ENCODE measurements at places on chromosomes 4 and X.

- DNase-seq, result no peak
These were observed 65.7 kb downstream of the ZFX start for GRCh38 chrX:24215272-24215671.

DNA sequence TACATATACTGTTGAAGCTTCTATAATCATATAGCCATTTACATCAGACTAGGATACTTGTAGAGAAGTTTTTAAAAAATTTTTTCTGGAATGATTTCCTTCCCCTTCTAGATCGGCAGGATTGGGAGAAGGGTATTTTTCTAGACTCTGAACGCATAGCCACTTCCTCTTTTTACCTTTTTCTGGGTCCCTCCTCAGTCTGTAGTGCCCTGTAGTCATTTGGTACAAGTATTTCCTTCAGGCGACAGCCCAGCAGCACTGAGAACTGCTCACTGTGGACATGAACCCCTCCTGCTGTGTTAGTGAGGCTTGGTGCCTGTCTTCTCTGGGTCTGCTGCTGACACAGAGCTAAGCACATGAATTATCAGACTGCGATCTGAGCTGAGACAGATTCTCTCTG is 255.4 kb downstream of the ARHGAP10 start:
- no peak for DNase-seq

- no peak for DNase-seq
These were observed 95.4 kb upstream of the PLAC1 start for GRCh38 chrX:134753718-134754008.

GRCh38 chr4:4647041-4647440 is 105.2 kb upstream of the STX18 start:
- DNase-seq, result no peak

DNA sequence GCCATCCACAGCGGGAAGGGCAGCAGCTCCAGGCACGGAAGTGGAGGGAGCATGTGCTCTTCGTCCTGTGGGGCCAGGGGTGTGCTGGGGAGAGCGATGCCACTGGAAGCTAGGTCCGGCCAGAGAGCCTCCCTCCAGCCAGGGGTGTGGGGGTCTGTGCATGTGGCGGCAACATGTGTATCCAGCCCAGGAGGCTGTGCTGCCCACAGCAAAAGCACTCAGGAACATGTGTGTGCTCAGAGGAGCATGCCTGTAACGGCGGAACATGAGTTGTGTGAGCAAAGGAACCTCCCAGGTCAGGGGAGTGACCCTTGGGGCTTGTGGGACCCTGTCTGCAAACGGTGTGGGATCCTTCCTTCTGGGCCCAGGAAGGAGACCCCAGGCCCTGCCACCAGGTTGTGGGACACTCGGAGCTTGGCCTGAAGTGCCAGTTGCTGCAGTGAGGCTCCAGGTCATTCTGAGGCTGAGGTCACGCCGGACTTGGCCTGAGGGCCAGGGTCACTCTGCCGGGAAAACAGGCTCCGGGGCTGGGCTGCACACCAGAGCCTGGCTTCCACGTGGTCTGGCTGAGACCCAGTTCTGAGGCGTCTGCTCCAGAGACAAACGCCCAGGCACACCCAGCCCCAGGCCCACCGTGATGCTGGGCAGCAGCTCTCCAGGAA is 37.2 kb downstream of the CPLX1 start:
- no peak for DNase-seq

DNA sequence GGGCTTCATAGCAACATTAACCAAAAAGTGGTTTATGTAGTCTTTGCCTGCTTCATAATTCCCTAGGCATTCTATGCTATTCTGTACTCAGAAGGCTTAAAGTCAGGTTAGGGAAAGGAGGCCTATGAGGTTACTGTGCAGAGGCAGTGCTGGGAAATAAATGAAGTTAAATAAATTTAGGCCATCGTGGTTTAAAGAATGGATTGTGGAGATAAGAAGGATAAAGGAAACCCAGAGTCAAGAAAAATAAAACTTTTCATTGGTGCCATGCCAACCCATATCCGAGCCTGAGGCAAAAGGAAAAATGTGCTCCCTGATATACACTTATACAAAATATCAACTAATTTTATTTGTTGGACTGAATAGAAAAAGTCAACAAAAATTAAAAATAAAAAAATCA is 70.2 kb downstream of the AR start:
- DNase-seq, result no peak

DNA sequence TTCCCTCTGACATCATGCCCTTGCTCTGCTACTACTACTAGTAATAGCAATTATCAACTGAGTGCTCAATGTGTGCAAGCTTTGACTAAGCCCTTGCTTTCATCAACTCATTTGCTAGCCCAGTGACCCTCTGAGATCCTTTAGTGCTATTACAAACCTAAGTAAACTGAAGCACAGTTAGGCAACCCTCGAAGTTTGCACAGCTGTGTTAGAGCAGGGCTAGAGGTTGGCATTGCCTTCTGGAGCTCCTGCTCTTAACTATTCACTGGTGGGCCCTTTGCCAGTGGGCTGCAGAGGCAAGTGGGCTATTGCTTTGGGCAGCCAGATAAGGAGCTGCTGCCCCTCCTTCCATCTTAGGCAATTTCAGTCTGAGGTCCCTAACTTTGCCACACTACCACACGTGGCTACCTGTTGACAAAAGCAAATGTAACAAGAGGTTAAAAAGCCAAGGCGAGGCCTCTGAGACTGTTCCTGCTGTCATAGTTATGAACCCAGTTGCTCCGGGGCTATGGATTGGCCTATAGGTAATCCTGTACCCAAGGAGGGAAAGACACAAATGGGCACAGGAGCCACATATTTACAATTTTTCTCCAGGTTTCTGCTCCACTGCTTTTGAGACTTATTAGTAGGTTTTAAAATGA is 41.5 kb upstream of the ANKRD50 start:
- DNase-seq, result peak; percentile 35

GRCh38 chr4:139875411-139875825 is 209.8 kb downstream of the MGST2 start:
- DNase-seq, result peak; percentile 56

GRCh38 chr4:103359900-103360299 is 161.8 kb upstream of the CENPE start:
- DNase-seq, result no peak

DNA sequence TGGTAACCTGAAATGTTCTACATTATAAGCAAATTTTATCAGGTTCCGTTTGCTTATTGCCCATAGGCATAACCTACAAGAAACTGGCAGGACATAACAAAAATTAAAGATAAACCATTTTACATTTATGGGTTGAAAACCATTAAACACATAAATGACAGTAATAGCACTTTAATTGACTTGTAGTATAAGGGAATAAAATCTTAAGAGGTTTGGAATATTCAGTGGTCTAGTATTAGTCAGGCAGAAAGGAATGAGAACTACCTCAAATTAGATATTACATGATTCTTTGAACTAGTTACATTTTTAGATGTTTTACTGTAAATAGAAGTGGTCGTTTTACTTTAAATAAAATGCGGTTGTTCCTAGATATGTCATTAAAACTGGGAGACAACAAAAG is 111.9 kb downstream of the ADAMTS3 start:
- no peak for DNase-seq

DNA sequence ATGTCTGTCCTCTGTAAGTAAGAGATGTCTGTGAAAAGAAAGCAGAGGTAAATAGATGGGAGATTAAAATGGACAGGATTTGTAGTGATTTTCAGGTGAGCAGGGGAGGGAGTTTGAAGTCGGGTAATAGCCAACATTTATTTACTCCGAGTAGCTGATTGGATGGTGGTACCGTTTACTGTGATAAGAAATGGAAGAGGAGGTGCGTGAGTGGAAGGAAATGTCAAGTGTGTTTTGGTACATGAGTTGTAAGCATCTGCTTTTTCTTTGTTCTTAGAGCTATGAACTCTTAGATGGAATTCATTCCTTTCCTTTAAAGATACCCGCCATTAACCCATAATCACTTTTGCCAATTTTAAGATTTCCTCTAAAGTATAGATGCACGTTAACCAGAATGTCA is 45.5 kb downstream of the SGMS2 start:
- DNase-seq, result no peak

- DNase-seq, result no peak
These were observed 50.4 kb upstream of the SLC25A4 start for GRCh38 chr4:185092535-185093197.

DNA sequence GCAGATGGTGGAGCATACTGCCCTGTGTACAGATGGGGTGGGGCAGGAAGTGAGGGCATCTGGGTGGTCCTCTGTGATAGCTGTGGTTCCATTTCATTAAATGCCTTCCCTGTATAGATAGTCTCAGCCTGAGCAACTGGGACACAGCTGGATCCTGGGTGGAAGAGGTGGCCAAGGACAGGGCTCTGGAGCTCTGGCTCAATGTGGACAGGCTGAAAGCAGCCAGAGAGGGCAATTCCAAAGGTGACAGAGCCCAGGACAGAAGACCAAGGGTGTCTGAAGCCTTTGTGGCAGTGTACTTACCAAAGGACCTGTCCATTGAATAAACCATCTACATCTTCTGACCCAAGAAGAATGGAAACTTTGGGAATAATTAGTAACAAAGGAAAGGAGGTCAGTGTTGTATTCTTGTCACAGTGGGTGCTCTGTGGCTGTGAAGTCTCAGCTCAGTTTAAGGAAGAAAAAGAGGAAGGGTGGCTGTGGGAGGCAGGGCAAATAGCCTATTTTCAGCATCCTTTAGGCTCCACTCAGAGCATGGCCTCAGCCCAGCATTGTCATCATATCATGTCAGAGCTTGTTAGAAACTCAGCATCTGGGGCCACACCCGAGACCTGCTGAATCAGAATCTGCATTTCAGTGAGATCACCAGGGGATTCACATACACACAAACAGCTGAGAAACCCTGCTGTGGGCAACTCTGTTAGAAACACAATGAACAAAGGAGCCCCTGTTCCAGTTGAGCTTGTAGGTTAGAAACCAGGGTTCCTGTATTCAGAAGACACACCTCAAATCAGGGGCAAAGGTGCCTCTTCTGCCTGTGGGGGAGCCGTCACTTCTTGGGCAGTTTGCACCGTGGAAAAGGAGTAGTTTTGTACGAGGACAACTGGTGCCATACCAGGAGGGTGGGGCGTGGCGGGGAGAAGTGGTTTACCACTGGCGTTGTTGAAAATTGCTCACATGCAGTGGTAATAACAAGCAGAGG is 168.6 kb downstream of the PTTG2 start:
- no peak for DNase-seq

- DNase-seq, result no peak
These were observed 21.4 kb upstream of the PGRMC2 start for GRCh38 chr4:128308986-128309385.

GRCh38 chrX:16610121-16610621 is 39.8 kb upstream of the S100G start:
- DNase-seq, result no peak

DNA sequence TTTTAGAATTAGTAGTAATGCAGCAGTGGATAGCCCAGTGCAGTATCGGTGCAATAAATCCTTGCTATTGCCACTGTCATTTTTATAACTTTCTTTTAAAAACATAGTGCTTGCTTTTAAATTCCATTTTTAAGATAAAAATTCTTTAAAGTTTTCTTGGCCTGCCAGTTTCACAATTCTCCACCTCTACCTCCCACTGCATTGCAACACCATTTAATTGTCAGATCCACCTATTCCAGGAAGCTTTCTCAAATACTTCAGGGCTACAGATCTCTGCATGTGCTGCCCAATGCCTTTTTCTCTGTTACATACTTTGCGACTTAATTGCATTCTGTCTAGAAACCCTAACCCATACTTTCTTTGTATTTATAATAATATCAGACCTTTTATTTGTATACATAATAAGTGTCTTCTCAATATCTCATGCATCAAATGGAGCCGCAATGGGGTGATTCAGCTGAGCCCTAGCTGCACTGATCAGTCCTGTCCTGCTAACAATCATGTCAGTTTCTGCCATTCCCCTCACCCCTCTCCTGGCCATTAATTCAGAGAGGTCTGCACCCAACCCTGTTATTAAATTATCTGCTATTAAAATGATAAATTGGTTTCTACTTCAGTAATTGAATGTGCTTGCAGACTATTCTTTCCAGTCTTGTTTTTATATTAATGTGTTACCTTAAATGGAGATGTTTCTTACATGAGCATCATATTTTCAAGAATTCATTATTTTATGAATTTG is 193.1 kb downstream of the SLIT2 start:
- DNase-seq, result no peak

GRCh38 chr4:3040452-3041191 is 33.7 kb downstream of the HTT-AS start:
- DNase-seq, result no peak

DNA sequence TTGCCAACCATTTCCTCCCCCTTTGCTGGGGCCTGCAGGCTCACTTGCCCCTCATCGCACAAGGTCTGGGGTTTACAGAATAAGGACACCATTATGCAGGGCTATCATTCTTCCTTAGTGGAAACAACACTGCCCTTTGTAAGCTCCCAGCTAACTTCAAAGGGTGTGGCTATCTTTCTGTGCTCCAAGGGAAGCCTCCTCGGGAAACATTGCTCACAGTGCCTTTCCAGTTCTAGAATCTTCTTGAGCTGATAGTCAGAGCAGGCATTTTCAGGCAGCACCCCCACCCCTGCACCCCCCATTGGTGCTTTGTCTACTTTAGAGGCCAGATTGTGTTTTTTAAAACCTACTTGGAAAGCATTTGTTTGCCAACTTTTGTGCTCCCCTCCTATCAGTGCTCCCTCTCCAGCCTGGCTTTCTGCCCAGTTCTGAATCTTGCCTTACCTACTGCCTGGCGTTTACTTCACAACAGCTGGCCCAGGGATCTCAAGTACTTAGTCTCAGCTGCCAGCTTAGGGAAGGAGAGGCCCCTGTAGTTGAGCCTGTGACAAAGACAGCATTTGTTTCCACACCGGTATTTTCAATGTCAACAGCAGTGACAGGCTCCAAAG is 53.5 kb downstream of the PLAC1 start:
- peak; percentile 52 for DNase-seq

- no peak for DNase-seq
These were observed 4.3 kb downstream of the SLC9A7 start for GRCh38 chrX:46754586-46755061.

DNA sequence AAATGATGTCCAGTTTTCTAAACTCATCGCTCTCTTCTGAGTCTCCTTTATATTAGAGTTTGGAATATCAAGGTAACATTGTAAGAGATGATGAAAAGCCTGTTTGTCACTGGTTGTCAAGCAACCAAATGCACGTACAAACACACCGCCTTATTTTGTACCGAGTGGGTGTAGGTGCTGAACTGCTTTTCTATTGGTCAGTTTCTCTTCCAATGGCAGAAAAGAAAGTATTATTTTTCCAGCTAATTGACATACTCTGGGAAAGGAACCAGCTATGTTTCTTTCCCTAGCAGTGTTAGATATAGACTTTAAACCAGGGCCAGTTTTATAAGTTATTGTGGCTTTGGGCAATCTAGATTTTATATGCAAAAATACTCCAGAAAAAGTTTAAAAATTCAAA is 6.6 kb upstream of the PPM1K start:
- DNase-seq, result no peak

DNA sequence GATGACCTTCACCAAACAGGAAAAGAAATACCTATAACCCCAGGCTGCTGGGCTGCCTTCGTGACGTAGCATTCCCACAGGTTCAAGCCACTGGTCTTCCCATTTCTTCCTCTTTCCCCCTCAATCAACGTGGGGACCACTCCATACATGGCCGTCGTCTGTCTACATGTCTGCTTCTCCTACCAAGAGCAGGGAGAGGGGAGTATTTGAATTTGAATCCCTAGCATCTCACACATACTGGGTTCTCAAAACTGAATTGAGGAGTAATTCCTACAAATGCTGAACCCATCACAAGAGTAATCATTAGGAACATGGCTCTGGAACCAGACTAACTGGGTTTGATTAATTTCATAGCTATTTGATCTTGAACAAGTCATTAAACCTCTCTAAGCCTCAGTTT is 17.3 kb downstream of the GPC3 start:
- no peak for DNase-seq
